ENCODE measurements at places on chromosomes 3 and 15.

DNA sequence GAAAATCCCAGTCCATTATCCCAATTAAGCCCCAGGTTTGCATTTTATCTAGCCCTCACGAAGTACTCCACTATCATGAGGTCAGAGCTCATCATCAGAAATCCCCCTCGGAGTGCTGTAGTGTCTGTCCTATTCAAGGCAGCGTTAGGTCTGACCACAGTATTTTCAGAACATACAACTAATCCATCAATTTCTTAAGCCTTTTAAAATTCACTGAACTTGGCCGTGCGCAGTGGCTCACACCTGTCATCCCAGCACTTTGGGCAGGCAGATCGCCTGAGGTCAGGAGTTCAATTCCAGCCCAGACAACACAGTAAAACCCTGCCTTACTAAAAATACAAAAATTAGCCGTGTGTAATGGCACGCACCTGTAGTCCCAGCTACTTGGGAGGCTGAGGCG is 11.9 kb downstream of the VGLL4 start:
- no peak for DNase-seq

- DNase-seq = no peak
These were observed 217.8 kb upstream of the CBLB start for GRCh38 chr3:106086636-106087035.

DNA sequence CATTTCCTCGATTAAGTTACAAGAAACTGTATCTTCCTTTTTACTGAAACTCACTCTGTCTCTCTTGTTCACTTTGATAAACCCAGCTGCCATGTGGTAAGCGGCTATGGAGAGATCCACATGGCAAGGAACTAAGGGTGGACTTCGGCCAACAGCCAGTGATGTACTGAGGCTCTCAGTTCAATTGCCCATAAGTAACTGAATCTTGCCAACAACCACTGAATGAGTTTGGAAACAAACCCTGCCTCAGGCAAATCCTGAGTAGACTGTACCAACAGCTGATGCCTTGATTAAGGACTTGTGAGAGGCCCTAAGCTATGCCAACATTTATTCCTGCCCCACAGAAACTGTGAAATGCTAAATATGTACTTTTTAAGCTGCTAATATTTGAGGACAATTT is 433.5 kb downstream of the PLOD2 start:
- no peak for DNase-seq

- no peak for DNase-seq
These were observed 43.2 kb downstream of the EPHB3 start for GRCh38 chr3:184604615-184605290.

- DNase-seq = no peak
These were observed 38.4 kb upstream of the SLC6A6 start for GRCh38 chr3:14363991-14364390.

DNA sequence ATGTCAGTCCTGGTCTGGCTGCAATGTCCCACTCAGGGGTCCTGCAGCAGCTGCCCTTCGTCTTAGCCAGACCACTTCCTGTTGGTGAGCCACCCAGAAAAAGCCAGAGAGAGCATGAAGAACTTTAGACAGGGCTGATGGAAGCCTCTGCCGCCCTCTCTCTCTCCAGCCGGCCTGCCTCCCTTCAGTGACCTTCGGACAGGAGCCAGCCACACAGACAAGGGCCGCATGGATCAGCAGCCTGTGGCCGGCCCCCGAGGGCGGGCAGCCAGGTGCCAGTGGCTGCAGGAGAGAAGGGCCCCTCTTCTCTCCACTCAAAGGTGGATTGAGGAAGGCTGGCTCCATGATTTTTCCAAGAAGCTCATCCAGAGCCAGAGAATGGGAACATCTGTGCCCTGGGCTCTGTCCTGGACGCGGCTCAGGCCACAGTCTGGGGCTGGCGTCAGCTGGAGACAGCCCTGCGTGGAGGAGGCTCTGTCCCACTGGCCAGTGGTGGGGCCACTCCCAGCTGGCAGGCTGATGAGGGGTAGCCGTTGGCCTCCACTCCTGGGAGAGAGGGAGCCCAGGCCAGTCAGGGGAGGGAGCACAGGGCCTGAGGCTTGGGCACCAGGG is 42.9 kb downstream of the ISG20 start:
- no peak for DNase-seq
